ENCODE measurements at places on chromosomes 5 and 9. TPM values are rescaled to one million over a fixed set of nuclear protein-coding genes. Genes with fewer than 3 reads are reported as not detected.

Gene TLX3
- not detected for total RNA-seq

Gene GMCL2
- not detected for total RNA-seq

DNA sequence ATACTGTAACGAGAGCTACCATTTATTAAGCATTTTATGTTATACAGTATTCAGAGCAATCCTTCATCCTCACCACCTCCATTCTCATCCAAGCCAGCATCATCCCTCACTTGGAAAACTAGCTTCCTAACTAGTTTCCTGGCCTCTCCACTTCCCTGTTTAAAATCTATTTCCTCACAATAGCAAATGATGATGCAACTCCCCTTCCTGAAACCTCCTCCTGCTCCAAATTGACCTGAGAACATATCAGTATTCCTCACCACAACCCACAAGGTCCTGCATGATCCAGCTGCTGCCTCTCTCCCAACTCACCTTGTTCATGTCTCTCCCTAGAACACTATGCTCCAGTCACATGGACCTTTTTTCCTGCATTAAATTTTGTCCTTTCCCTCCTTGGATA lies 4.3 kb upstream of the SLC36A2 start:
- DNase-seq, result no peak
- H3K4me1 ChIP-seq, result no peaks in the 10 kb centered on the region
- H3K27ac ChIP-seq, result no peak overlapping the region

Gene SLC6A19
- not detected for total RNA-seq

- no peaks in the 10 kb centered on the region for H3K4me1 ChIP-seq
- H3K27ac ChIP-seq, result no peak overlapping the region
- no peaks in the 10 kb centered on the region for H3K27me3 ChIP-seq
These were observed 110.3 kb upstream of the ZNF608 start for GRCh38 chr5:124856726-124857125.

DNA sequence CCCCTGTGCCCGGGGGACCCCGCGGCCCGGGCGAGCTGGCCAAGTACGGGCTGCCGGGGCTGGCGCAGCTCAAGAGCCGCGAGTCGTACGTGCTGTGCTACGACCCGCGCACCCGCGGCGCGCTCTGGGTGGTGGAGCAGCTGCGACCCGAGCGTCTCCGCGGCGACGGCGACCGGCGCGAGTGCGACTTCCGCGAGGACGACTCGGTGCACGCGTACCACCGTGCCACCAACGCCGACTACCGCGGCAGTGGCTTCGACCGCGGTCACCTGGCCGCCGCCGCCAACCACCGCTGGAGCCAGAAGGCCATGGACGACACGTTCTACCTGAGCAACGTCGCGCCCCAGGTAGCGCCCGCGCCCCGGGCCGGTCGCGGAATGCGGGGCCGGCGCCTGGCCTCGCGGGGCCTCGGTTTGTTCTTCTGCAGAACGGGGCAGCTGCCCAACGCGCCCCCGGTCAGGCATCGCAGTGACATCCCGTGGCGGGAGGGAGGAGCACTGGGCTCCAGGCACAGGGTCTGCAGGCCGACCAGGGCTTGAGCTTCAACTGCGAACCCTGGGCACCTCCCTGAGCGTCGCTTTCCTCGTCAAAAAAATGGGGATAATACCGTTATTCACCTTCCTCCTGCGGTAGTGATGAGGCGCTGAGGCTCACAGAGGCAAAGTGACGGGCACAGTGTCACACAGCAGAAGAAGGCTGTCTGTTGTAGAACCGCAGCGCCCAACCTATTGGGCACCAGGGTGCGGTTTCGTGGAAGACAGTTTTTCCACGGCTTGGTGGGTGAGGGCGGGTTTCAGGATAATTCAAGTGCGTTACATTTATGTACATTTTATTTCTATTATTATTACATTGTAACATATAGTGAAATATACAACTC lies 777 bp downstream of the ENDOG start:
- no peaks in the 10 kb centered on the region for H3K36me3 ChIP-seq
- no peaks in the 10 kb centered on the region for H3K27me3 ChIP-seq
- peaks cover 10% of the 10 kb centered on the region for H3K4me1 ChIP-seq
- peak; percentile 43 for DNase-seq
- peak overlapping the region; percentile 91 for H3K27ac ChIP-seq

Gene BRINP1
- not detected for total RNA-seq

Gene LHX3
- total RNA-seq, result not detected

GRCh38 chr9:132631280-132631679 lies 38.5 kb downstream of the DDX31 start:
- H3K4me1 ChIP-seq, result peaks cover 8% of the 10 kb centered on the region
- no peak for DNase-seq
- no peak overlapping the region for H3K27ac ChIP-seq
- no peaks in the 10 kb centered on the region for H3K36me3 ChIP-seq

Gene PCDHGB7
- 7.0 TPM for total RNA-seq

Gene IFNB1
- total RNA-seq, result not detected

DNA sequence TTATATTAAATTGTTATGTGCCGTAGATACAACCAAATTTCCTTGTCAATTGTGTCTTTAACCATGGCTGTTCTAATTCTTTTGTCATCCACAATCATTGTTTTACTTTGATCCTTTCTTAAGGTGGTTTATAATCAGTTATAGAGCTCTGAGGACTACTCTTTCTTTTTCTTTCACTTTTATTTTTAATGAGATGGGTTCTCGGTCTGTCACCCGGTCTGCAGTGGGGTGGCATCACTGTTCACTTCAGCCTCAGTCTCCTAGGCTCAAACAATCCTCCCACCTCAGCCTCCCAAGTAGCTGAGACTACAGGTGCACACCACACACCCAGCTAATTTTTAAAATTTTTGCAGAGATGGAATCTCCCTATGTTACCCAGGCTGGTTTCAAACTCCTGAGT lies 74.2 kb downstream of the ANXA2R start:
- peaks cover 10% of the 10 kb centered on the region for H3K27me3 ChIP-seq
- H3K36me3 ChIP-seq, result no peaks in the 10 kb centered on the region
- no peak overlapping the region for H3K4me3 ChIP-seq
- H3K4me1 ChIP-seq, result no peaks in the 10 kb centered on the region
- no peak overlapping the region for H3K27ac ChIP-seq

- no peaks in the 10 kb centered on the region for H3K4me1 ChIP-seq
- H3K27me3 ChIP-seq, result no peaks in the 10 kb centered on the region
- DNase-seq, result no peak
- no peak overlapping the region for H3K4me3 ChIP-seq
These were observed 38.4 kb upstream of the SHB start for GRCh38 chr9:38107405-38107804.

Gene TMC1
- not detected for total RNA-seq

- no peaks in the 10 kb centered on the region for H3K4me1 ChIP-seq
- no peak overlapping the region for H3K27ac ChIP-seq
- DNase-seq, result no peak
- no peak overlapping the region for H3K4me3 ChIP-seq
- no peaks in the 10 kb centered on the region for H3K27me3 ChIP-seq
- H3K36me3 ChIP-seq, result no peaks in the 10 kb centered on the region
These were observed 29.8 kb downstream of the ANKS6 start for GRCh38 chr9:98766586-98766985.

Gene BRD8
- 46.8 TPM for total RNA-seq

DNA sequence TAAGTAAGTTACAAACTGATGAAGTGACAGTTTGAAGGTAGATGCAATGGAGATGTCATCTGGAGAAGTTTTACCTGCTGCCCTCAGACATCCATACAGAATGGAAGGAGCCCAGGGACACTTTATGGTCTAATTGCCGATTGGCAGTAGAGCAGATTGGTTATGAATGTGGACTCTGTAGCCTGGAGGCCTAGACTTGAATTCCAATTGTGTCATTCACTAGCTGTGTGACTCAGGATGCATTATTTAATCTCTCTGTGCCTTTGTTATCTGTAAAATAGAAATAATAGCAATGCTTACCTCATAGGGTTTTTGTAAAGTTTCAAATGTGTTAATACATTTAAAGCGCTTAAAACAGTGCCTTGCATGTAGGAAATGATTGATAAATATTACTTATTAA lies 5.2 kb upstream of the TCERG1 start:
- H3K4me1 ChIP-seq, result no peaks in the 10 kb centered on the region
- H3K27me3 ChIP-seq, result peaks cover 7% of the 10 kb centered on the region
- no peak overlapping the region for H3K27ac ChIP-seq
- DNase-seq, result no peak
- H3K36me3 ChIP-seq, result no peaks in the 10 kb centered on the region

Gene SH3TC2
- 0.55 TPM for total RNA-seq

DNA sequence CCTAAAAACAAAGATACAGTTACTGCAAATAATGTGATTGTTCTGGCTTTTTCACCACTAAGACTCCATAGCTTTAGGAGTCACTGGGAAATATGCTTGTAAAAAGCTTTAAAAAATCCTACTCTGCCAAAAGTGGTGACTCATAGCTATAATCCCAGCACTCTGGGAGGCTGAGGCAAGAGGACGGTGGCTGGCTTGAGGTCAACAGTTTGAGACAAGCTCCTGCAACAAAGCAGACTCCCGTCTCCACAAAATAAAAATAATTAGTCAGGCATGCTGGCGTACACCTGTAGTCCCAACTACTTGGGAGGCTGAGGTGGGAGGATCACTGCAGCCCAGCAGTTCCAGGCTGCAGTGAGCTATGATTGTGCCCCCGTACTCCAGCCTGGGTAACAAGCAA lies 406.4 kb downstream of the HTR1A start:
- no peak overlapping the region for H3K27ac ChIP-seq
- H3K36me3 ChIP-seq, result no peaks in the 10 kb centered on the region
- no peak for DNase-seq

Gene LYRM7
- total RNA-seq, result 13.0 TPM

DNA sequence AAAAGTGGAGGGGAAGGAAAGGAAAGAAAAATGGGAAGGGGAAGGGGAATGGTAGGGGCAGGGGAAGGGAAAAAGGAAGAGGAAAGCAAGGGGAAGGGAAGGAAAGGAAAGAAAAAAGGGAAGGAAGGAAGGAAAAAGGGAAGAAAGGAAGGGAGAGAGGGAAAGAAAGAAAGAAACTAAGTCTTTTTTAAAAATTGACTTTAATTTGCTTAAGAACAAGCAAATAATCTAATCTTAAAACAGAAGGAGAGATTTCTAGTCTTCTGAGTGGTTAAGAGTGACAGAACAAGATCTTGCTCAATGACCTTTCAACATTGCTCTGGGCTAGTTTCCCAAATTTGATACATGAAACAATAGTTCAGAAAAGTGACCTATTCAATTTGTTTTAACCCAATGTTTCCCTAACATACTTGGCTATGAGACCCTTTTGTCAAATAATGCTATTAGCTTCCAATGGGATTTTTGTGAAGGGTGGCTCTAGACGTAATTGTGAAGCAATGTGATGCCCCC lies 33.4 kb upstream of the GLIS3 start:
- DNase-seq, result no peak
- no peaks in the 10 kb centered on the region for H3K27me3 ChIP-seq
- H3K4me1 ChIP-seq, result no peaks in the 10 kb centered on the region
- H3K4me3 ChIP-seq, result no peak overlapping the region
- H3K27ac ChIP-seq, result no peak overlapping the region

Gene CSF1R
- 15.2 TPM for total RNA-seq

GRCh38 chr9:96413302-96414221 lies 4.6 kb downstream of the ZNF367 start:
- H3K4me1 ChIP-seq, result no peaks in the 10 kb centered on the region
- no peaks in the 10 kb centered on the region for H3K27me3 ChIP-seq
- no peak overlapping the region for H3K4me3 ChIP-seq
- no peaks in the 10 kb centered on the region for H3K36me3 ChIP-seq
- DNase-seq, result peak; percentile 27
- peak overlapping the region; percentile 47 for H3K27ac ChIP-seq

GRCh38 chr5:128062172-128062746 lies 21.3 kb upstream of the SLC12A2 start:
- H3K4me1 ChIP-seq, result peaks cover 23% of the 10 kb centered on the region
- no peaks in the 10 kb centered on the region for H3K27me3 ChIP-seq
- H3K27ac ChIP-seq, result peak overlapping the region; percentile 39

Gene SPINK7
- not detected for total RNA-seq

DNA sequence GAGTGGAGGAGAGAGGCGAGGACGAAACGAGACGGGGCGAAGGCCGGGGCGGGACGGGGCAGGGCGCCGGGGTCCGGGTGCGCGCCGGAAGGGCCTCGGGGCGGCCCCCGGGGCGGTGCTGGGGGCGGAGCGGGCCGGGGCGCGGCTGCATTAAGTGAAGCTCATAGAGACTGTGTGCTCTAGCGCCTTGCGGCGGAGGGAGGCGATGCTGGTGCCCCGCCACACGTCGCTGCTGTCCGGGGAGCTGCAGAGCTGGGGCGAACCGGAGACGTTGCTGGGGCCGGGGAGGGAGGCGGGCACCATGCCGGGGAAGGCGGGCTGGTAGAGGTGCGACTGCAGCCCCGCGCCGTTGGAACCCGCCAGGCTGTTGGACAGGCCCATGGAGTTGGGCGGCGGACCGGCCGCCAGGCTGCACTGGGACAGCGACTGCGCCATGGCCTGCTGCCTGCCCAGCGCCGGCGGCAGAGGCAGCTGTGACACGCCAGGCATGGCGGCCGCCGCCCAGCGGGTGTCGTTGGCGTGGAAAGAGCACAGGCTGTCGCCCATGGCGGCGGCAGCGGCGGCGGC lies 8.3 kb downstream of the OTP start:
- H3K4me1 ChIP-seq, result peaks cover 18% of the 10 kb centered on the region
- no peaks in the 10 kb centered on the region for H3K36me3 ChIP-seq
- H3K27me3 ChIP-seq, result peaks cover 100% of the 10 kb centered on the region
- no peak overlapping the region for H3K27ac ChIP-seq

DNA sequence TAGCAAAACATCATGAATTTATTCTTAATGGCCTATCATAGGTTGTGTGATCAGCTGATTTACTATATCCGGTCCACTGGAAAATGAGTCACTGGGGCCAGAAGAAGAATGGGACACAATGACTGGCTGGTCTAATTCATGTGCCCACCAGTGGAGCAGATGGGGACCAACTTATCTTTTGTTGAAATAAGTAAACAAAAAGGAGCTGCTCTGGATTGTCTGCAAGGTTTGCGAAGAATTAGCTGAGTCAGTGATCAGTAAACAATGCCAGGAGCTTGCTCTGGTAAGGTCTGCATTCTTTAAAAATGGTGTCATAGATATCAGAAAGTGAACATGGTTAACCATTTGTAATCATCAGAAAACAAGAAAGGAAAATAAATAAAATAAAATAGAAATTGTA lies 128.0 kb downstream of the RASEF start:
- H3K27ac ChIP-seq, result no peak overlapping the region
- no peak overlapping the region for H3K4me3 ChIP-seq
- no peak for DNase-seq
- no peaks in the 10 kb centered on the region for H3K4me1 ChIP-seq
- no peaks in the 10 kb centered on the region for H3K27me3 ChIP-seq

GRCh38 chr9:11275158-11275695 lies 662.4 kb upstream of the PTPRD start:
- H3K27me3 ChIP-seq, result no peaks in the 10 kb centered on the region
- no peaks in the 10 kb centered on the region for H3K4me1 ChIP-seq
- H3K4me3 ChIP-seq, result no peak overlapping the region

Gene DPH7
- 29.1 TPM for total RNA-seq

GRCh38 chr9:32200896-32201295 lies 183.5 kb upstream of the ACO1 start:
- DNase-seq, result no peak
- H3K27me3 ChIP-seq, result no peaks in the 10 kb centered on the region
- H3K4me1 ChIP-seq, result no peaks in the 10 kb centered on the region
- H3K4me3 ChIP-seq, result no peak overlapping the region

DNA sequence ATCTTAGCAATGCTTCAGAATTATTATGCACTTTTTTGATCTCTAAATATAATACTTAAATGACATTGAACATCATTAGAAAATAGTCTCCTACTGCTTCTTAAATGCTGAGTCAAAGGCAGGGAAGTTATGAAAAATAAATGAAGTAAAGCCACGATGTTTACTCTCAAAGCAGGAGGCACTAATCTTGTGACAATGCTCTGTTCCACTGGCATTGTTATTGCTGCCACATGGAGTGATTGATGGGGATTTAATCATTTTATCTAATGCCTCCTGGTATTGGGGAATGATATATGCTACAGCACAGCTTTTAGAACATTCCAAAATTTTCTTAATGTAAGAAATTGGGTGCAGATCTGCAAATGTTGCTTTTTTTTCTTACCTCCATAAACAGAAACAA lies 1655.4 kb upstream of the NUDT12 start:
- no peak overlapping the region for H3K4me3 ChIP-seq
- no peak for DNase-seq
- no peak overlapping the region for H3K27ac ChIP-seq
